ENCODE measurements at places on chromosomes 1 and 21.

- no peak for DNase-seq
These were observed 166.3 kb upstream of the RAB4A start for GRCh38 chr1:229104654-229105053.

DNA sequence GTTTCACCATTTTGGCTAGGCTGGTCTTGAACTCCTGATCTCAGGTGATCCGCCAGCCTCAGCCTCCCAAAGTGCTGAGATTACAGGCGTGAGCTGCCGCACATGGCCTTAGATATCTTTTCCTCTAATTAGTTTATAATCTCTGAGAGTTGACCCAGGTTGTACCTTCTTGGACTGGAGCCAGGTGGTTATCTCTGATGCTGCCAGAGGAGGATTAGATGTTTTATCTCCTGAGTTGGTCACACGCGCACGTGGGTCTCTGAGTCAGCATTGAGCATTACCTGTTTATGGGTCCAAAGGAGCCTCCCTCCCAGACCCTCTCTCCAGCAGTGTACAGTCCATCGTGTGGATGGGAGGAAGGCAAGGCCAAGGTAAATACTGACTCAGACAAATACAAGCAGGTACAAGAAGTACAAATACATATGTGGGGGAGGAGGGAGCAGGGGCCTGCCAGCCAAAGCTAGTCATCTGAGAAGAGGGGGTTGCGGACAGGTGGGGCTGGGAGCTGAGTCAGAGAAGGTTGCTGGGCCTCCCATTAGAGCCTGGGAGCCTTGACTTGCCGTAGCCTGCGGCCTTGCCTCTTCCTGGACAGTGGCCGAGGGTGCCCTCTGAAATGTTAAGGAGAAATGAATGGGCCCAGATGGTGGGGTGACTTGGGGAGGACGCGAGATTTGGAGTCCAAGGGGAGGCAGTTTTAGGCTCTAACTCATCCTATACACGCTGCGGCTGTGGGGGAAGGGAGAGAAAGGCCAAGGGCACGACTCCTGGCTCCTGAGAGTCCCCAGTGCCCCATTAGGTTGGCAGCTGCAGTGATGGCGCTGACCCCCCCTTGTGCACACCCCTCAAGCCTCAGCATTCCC lies 13.1 kb downstream of the IL6R start:
- DNase-seq = no peak

DNA sequence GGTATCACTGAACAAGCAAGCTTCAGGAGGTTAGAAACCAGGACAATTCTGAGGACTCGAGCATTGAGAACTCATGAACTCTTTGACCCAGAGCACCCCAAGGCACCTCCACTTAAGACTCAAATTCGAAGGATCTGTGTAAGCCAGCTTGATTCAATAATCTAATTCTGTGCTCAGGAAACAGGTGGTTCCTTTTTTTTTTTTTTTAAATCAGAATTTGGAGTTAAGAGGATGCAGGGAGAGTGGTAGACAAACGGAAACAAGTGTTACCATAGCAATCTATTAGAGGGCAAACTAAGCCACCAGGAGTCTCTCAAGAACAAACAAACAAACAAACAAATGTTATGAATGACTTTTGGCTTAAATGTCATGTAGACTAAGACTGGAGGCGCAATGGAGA lies 53.8 kb upstream of the DPH5 start:
- no peak for DNase-seq

DNA sequence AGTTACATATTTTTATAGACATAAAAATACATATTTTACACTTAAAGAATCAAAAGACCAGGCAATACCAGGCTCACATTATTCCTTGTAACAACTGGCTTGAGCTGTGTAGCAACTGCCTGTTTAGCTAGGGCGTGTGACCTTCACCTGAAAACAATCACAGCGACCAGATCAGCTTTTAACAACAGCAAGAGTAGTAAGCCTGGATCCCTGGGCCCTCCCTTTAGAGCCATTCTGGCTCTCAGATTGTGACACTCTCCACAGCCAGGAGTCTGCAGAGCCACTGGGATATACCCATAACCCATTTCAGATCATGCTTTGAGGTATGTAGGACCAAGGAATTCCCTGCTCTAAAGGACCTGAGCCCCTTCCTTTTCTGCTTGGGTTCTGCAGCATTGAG lies 29.4 kb upstream of the GNG4 start:
- DNase-seq = no peak

DNA sequence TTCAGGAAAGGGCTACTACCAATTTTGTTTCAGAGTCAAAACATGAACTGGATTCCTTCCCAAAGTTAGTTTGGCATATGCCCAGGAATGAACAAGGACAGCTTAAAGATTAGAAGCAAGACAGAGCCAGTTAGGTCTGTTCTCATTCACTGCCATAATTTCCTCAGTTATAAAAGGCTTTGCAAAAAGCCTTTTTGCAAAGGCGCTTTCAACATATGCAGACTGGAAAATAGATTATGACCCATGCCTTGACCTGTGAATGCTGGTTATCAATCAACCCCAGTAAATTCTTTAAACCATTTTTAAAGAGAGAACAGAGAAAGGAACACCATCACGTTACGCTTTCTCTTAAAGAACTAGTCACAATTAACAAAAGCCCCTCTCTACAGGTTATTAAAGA lies 1.7 kb upstream of the FRRS1 start:
- no peak for DNase-seq

DNA sequence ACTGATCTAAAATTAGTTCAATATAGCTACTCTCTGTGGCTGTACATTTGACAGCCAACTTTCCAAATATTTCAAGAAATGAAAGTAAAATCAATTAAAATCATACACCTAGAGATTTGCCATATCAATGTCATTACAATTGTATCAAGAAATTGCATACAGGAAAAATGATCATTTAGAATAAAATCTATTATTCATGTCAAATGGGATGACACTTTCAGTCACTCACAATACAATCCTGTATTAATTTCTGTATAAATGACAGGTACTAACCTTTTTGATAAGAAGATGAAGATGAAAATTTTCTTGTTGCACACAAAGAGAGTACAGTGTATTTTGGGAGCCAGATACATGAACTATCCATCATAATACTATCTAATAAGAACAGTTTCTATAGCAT lies 1588.9 kb upstream of the PRMT6 start:
- no peak for DNase-seq

DNA sequence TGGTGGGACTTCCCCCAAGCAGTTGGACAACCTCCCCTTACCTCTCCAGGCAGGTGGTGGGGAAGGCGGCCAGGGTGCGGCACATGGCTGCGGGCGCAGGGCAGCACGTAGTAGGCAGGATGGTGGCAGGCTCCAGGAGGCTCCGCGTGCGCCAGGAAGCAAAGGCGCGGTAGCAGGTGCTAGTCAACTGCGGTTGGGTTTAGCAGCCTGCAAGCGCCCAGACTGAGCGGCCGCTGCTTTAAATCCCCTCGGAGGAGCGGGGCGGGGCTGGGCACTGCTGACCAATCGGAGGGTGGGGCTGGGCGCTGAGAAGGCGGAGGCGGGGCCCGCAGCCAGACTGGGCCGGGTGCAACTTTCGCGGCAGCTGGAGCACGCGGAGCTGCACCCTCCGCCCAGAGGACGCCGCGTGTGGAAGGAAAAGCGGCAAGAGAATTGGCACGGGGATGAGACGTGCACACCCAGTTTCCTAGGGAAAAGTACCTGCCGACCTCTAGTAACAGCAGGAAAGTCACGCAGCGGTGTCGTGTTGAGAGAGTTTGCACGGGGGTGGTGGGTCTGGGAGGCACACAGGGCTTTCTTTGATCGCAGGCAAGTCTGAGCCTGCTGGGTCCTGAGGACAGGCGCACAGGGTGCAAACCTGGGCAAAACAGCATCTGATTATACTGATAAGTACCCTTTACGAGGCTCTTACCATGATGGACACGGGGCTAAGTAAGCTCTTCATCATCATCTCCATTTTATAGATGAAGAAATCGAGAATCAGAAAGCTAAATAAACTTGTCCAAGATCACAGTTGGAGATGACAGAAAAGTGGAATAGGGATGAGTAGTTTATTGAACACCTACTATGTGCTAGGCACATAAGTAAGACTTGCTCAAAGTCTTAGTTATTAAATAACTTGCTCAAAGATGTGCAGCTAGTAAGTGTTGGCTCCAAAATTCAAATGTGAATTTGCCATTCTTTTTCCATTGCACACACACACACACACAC lies at the start of gene RGS16:
Gene RGS16, minus strand, starts transcription at position 215 of the 990 bp plus-strand sequence. Its CDS starts 130 bp downstream, at position 85.
- peak; percentile 92 for DNase-seq

GRCh38 chr1:117967881-117968280 lies 38.3 kb downstream of the WDR3 start:
- DNase-seq = no peak

DNA sequence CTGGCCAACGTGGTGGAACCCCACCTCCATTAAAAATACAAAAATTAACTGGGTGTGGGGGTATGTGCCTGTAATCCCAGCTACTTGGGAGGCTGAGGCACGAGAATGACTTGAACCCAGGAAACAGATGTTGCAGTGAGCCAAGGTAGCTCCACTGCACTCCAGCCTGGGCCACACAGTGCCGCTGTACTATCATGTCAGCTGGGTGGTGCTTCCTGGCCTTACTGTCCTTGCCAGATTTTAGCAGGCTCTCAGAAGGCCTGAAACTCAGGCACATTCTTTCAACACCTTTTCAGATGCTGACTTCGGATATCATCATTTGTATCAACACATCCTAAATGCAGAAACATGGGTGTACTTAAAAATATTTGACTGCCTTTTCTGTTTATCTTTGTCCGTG lies 31.6 kb upstream of the NBL1 start:
- DNase-seq = no peak

DNA sequence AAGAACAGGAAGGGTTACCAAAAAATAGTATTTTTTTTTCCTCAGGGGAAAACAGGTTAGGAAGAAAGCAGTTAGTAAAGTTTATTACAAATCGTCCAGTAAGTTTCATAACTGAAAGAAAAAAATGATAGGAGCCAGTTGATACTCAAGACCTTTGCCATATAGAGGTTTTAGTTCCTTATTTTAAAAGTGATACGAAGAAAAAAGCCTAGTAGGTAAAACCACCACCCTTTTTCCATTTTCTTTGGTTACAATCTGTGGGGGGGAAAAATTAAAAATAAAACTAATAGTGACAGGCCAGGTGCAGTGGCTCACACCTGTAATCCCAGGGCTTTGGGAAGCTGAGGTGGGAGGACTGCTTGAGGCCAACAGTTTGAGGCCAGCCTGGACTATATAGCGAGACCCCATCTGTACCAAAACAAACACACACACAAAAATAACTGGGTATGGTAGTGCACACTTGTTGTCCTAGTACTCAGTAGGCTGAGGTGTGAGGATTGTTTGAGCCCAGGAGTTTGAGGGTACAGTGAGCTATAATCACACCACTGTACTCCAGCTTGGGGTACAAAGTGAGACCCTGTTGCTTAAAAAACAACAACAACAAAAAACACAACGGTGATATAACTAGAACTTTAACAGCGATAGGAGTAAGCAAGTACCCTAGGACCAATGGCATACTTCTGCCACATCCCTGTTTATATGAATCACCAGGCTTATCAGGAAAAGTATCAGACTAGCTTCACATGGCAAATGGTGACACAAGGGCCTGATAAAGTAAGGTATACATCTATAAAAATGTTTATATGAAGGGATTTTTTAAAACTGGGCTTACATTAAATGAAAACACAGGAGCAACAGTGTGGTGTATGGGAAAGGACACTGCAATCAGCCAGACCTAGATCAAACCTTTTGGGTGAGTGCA lies 5.4 kb downstream of the TMEM59 start:
- DNase-seq = no peak

DNA sequence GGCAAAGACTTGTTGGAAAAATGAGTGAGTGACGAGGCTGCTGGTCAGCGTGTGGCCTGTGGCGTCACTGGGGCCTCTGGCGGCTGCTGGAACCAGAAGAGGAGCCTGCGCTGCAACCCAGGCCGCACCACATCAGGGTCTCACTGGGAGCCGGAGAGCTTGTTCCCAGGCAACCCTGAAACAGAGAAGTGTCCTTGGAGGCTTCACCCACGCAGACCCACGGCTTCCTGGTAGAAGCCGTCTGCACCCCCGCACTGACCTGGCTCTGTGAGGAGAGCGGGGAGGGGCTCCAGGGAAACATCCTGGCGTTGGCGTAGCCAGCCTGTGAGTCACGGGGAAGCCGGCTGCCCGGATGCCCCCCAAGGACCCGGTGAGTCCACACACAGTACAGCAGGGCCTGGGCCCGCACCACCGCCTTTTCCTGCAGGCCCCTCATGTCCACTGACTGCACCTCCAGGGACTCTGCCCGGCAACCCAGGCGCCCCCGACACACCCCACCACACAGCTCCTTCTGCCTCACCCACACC lies 57.4 kb downstream of the COL6A1 start:
- DNase-seq = no peak

- no peak for DNase-seq
These were observed 182.3 kb downstream of the FCRL5 start for GRCh38 chr1:157369808-157370521.

DNA sequence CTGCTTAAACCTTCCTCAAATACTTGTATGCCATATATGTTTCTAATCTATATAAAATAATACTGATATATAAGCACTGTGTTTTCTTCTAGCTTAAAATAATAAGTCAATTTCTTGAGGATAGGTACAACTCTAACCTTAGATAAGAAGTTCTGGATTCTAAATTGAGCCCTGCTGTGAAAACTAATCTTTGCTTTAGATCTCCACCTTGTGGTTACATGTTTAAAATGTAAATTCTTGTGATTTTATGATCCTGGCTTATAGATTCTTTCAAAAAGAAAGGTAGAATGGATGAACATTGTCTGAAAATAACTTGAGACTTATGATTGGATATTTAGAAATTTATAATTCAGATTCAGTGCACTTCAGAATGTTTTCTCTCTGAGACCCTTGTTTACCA lies 38.9 kb upstream of the HMCN1 start:
- DNase-seq = no peak
